ENCODE measurements at places on chromosomes 7 and 10.

DNA sequence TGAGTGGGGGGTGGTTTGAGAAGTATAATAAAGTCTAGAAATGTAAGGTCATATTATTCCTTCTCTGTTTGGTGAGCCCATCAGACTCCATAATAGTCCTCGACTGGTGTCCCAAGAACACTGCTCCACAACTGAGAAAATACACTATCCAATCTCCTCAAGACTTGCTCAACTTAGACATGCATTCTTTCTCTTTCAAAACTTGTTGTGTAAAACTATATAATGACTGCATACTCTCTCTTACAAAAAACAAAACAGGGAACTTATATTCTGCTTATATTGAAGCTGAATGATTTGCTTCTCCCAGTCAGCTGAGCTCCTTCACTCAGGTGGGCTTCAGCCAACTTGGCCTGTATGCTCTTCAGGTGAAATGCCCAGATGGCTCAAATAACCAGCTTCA, 204.7 kb downstream of the ZNF365 start:
- DNase-seq = no peak

GRCh38 chr10:57098146-57098545, 737.1 kb upstream of the ZWINT start:
- no peak for DNase-seq

- DNase-seq = peak; percentile 75
Measured at GRCh38 chr10:119401671-119402395, 140.7 kb downstream of the RGS10 start.

DNA sequence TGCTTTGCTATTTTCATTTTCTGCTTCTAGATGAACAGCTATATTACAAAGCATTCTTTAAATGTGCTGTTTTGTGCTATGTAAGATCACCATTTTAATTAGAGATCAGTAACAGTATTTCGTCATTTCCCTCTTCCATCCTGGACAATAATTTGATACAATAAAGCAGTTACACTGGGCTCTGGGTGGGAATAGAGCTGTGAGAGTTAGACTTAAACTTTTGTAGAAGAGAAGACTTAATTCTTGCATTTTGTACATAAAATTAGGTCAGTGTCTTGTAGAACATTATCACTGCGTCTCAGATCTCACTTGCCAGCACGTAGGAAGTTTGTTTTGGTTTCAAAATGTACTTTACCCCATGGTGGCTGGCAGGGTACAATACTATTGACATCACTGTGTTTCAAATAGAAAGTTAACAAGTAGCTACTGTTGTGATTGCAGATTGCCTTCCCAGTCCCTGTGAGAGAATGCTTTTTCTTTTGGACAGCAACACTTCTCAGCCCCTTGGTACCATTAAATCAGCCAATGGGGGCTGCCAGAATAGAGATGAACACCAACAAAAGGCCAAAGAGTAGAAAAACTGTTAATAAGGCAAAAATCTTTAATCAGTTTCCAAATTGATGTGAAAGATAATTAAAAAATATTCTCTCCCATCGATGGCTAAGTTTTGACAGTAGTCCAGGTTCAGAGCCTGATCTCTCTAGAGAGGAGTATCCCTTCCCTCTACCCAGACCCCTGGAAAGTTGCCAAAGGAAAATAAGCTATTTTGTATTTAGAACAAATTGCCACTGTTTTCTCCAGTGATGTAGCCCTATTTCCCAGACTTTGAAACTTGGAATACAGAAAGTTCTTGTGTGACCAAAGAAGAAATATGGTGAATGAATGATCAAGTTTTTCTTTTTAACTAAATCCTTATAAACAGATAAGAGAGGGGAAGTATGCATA, 35.1 kb downstream of the SMNDC1 start:
- DNase-seq = no peak

GRCh38 chr7:96388166-96388565, 66.3 kb upstream of the SLC25A13 start:
- DNase-seq = no peak

DNA sequence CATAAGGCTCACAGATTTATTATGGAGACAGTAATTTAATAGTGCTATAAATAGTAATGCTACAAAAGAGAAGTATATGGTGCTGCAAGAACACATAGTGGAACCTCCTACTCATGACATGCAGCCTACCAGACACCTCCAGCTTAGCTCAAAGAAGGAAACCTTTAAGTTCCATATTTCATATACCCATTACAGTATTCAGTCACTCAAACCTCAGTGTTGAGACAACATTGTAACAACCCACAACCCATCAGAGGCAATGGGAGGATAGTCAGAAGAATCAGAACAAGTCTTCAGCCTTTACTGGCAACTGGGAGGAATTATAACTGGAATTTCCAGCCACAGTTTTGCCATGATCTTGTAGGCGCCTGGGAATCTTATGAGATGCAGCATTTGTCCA, 186.3 kb upstream of the VSTM2A start:
- DNase-seq = no peak

DNA sequence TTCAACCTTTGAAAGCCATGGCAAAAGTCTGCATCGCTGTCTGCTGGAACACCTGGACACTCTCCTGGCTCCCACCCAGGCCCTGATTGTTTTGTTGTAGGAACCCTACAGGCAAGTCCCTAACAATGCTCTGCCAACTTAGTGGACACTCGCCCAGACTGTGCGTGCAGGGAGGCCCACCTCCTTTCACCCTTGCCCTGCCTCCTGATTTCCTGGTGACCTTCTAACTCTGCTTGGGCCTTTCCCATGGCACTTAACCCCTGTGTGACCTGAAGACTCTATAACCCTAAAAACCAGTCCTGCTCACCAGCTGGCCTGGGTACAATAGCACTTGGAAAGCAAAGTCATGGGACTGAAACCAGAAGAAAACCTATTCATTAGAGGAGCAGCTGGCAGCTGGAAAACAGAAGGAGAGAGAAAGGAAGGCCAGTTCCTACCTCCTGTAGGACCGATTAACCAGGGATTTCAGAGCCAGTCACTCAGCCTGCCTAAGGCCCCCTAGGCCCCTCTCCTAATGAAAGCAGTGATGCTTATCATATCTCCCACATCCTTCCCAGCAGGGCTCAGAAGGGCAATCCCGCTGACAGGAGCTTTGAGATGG, 82.7 kb upstream of the KMT2E start:
- DNase-seq = no peak

DNA sequence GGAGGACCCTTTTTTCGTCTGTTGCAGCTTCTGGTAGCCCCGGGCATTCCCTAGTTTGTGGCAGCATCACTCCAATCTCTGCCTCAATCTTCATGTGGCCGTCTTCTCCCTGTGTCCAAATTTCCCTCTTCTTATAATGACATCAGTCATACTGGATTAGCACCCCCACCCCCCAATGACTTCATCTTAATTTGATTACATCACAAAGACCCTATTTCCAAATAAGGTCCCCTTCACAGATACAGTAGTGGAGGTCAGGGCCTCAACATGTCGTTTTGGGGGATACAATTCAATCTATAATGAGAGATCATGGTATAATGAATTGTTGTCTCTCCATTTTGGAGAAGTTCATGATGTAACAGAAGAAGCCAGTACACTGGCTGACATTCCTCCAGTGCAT, 28.1 kb upstream of the EZH2 start:
- DNase-seq = no peak

- DNase-seq = no peak
Measured at GRCh38 chr7:118072893-118073674, 110.9 kb upstream of the LSM8 start.

DNA sequence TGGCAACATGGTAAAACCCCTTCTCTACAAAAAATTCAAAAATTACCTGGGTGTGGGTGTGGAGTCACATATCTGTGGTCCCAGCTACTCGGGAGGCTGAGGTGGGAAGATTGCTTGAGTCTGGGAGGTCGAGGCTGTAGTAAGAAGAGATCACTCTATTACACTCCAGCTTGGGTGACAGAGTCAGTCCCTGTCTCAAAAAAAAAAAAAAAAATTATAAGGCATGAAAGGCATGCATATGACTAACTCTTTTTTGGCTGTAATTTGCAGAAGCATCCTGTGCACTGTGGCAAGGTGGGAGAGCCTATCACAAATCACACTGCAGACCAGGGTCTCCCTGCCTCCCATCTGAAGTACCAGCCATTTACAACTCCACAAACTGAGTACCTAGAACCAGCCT, 14.1 kb upstream of the MYPN start:
- no peak for DNase-seq

DNA sequence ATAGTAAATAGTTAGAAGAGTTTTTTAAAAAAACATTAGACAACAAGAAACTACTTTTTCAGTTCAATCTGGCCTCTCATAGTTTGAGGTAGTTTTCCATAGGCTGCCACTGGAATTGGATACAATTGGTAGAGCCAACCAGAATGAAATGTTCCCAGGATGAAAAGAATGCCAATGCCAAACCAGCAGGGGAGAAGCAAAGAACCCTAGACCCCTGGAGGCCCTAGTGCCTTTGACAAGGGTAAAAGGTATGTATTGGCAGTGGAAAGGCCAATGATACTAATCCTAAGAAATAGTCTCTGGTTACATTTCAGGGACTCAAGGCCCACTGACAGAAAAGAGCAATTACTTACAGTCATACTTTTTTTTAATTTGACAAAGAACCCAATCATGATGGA, 77.4 kb upstream of the SEM1 start:
- no peak for DNase-seq

- DNase-seq = no peak
Measured at GRCh38 chr10:11594589-11595394, 16.7 kb downstream of the USP6NL start.

DNA sequence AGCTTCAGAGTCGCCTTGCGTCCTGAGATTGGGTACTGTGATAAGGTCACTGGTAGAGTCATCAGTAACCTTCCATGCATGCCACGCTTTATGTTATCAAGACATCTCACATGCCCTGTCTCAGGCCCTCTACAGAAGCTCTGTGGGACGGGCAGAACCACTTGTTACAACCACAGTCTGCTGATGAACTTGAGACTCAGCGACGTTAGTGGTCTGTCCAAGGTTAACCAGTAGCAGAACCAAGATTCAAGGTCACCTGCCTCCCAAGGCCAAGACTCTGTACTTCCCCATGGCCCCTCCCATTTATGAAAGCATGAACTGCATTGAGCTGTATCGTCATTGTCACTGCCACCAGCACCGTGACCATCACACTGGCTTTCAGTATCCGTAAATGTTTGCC, 15.0 kb downstream of the IQCE start:
- DNase-seq = no peak

DNA sequence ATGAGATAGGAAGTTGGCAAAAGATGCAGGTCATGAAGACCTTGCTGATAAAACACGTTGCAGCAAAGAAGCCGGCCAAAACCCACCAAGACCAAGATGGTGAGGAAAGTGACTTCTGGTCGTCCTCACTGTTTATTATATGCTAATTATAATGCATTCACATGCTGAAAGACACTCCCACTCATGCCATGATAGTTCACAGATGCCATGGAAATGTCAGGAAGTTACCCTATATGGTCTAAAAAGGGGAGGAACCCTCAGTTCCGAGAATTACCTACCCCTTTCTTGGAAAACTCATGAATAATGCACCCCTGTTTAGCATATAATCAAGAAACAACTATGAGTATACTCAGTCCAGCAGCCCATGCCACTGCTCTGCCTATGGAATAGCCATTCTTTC, 202.4 kb upstream of the GRB10 start:
- DNase-seq = no peak

- no peak for DNase-seq
Measured at GRCh38 chr7:82605247-82605864, 161.8 kb upstream of the CACNA2D1 start.

- DNase-seq = no peak
Measured at GRCh38 chr7:53920011-53920410, 622.2 kb upstream of the VSTM2A start.

DNA sequence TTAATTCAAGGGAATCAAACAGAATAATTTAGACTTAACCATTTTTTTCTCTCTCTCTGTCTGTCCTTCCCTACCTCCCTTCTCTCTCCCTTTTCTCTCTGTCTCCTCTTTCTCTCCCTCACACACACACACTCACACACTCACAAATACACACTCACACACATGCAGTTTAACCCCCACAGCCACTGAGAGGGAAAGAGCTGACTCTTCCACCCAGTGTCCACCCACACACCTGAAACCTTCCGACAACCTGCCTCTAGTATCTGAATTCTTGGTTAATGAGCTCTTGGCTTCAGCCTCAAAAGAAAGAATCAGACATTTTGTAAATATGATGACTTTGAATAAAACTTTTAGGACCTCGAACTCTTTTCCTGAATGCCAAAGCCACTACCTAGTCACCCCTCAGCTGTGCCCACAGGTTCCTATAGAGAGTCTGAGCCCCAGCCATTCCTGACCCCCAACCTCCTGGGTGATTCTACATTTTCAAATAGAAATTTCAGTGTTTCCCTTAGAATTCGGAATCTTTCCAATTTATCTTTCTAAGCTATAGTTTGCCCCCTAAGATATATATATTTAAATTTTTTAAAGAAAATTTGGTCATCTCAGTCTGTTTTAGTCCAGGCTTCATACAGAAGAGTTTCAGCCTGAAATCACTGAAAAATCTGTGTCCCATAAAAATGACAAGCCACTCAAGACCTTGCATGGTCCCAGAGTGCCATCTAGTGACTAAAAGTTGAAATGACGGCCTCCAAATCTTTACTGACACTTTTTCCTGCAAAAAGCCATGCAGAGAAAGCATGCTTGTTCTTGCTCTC, 202.8 kb downstream of the IPMK start:
- DNase-seq = peak; percentile 24

GRCh38 chr10:17098012-17098411, 31.6 kb downstream of the CUBN start:
- no peak for DNase-seq

DNA sequence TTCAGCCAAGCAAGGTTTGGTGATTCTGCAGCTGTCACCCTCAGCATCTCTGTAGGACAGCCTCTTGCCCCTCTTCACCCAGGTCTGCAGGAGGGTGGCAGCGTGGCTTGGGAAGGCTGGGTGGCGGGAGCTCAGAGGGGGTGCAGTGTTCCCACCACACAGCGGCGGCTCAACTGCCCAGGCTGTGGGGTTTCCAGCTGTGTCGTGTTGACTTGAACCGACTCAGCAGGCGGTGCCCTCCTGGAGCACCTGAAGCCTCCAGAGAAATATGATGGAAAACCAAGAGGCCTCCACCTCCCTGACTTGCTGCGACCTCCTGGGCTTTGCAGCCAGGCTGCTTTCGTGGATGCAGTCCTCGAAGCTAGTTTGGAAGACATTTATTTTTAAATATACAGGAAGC, 68.0 kb upstream of the KLF6 start:
- no peak for DNase-seq

- DNase-seq = no peak
Measured at GRCh38 chr7:42035210-42035609, 201.8 kb downstream of the GLI3 start.

DNA sequence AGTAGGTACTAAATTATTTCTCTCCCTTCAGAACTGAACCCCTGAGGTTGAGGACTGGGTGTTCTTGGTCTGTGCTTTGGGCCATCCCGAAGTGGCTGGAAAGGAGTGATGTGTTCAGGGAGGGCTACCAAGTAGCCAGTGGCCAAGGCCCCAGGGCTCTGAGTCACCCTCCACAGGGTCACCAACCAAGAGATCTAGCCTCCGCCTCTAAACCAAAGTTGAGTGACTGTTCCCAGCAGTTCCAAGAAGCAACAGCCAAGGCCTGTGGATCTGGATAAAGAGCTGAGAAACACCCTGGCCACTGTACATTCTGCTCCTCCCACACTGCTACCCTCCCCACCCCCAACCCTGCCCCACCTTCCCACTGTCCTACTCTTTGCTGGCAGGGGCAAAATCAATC, 35.5 kb upstream of the KCNMA1 start:
- no peak for DNase-seq

- DNase-seq = no peak
Measured at GRCh38 chr7:95479992-95480624, 5.6 kb upstream of the ASB4 start.

- no peak for DNase-seq
Measured at GRCh38 chr10:516764-517163, 172.7 kb downstream of the DIP2C start.

GRCh38 chr7:104723001-104723400, 291.0 kb upstream of the KMT2E start:
- no peak for DNase-seq
